ENCODE measurements at places on chromosomes 4 and X. TPM values are rescaled to one million over a fixed set of nuclear protein-coding genes. Genes with fewer than 3 reads are reported as not detected.

LRIT3 gene
- 0.83 TPM for polyA plus RNA-seq

DNA sequence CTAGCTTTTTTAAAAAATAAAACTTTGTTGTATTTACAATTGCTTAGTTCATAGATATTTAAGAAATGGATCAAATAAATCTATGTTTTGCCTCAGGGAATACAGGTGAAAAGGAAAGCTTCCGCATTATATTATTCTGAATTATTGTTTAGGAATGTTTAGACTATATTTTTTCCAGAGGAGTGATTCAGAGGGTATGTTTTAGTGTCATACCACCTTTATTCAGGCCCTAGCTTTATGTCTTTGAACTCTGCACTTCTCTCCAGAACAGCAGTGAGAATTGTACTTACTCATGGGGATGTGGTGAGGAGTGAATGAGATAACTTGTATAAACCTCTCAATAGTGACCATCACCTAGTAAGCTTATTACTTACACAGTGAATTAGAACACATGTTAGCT is 14.0 kb downstream of the SLIT2 start:
- DNase-seq: no peak

DNA sequence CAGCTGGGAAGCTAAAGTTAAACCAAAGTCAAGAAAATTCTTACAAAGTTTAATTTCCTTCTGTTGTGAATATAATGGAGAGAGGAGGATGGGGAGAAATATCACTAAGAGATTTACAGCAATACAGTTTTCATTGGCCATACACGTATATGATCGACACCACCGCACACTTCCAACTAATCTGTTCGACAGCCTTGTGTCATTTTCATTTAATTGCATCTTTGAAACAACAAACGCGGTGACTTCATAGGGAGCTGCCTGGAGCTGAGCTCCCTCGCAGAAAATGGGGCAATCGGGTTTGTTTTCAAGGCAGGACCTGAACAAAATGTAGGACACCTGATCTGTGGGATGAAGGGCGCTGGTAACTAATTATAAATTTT is 1.3 kb downstream of the PTPN13 start:
- DNase-seq: no peak

DNA sequence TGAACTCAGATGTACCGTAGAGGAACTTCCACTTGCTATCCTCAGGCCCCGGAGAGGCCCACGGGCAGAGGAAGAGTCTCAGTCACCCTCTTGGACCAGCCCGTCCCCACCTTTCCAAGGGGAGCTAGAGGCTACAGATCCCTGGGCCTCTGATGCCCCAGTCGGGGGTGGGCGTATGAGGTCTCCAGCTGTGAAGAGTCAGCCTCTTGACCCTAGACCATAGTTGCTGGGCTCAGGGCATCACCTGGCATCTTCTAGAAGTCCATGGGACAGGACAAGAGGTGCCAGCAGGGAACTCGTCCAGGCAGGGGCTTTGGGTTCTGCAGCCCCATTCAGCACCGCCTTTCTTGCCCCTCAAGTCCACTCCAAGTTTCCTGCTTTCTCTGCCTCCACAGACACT is 11.6 kb downstream of the SASH3 start:
- DNase-seq: no peak

TRIM61 gene
- polyA plus RNA-seq: 2.9 TPM

MAGEC3 gene
- not detected for polyA plus RNA-seq

- DNase-seq: no peak
These were observed 22.1 kb downstream of the PKD2 start for GRCh38 chr4:88029556-88029955.

- DNase-seq: no peak
These were observed 25.7 kb upstream of the TMEM131L start for GRCh38 chr4:153440475-153440874.

DNA sequence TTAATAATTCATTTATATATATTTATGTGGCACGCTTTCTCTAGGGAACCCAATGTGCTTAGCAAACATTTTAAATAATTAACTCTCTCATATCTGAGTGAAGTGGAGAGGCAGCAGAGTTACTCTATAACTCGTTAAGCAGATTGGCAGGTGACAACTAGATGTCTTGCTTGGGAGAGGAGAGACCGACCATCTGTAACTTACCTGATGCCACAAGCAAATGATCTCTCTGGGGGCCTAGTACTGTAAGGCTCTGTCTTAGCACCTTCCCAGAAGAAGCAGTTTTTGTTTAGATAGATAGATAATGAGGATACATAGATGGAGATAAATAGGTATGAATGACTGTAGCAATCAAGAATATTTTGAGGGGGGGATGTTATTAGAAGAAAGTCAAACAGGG is 11.9 kb upstream of the SEL1L3 start:
- DNase-seq: no peak
